ENCODE measurements at places on chromosomes 12 and 14.
A peak's percentile ranks its signal among the peaks of the same experiment; 100 is the strongest.

GRCh38 chr12:16261944-16262475 is 15.5 kb downstream of the SLC15A5 start:
- DNase-seq = no peak

DNA sequence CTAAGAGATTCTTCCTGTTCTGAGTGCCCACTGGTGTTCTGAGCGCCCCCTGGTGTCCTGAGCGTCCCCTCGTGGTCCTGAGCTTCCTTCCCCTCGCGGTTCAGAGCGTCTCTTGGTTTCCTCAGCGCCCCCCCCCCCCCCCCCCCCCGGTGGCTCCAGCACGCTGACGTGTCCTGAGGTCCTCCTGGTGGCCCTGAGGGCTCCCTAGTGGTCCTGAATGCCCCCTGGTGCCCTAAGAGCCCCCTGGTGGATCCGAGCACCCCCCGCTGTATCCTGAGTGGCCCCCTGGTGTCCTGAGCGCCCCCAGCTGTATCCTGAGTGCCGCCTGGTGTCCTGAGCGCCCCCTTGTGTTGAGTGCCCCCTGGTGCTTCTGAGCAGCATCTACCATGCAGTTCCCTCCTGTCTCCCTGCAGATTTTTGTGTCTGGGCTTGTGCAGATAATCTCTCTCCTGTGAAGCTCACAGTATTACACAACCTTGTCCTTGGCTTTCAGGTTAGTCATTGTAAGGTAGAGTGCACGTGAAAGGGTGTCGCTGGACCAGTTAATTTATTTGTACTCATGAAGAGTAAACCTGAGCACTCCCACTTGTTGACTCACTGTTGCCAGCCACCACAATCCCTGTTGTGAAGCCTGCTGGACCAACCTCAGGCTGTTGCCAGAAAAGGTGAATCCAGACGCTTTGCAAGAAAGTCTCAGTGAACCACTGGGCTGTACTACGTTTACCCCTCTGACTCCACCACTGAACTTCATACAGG is 1168.4 kb downstream of the TMEM121 start:
- DNase-seq = no peak

DNA sequence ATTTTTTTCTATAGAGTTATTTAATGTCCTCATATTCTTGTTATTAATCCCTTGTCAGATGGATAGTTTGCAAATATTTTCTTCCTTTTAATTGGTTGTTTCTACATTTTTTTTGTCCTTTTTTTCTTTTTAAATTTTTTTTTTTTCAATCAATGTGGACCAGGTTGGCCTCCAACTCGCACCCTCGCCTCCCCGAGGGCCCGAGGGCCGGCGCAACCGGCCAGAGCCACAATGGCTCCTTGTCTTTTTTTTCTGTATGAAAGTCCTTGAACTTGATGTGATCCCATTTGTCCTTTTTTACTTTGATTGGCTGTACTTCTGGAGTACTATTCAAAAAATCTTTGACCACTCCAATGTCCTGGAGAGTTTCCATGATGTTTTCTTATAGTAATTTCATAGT is 17.7 kb upstream of the SLCO1B1 start:
- DNase-seq = no peak

GRCh38 chr14:20667957-20668356 is 16.4 kb upstream of the RNASE4 start:
- DNase-seq = no peak

DNA sequence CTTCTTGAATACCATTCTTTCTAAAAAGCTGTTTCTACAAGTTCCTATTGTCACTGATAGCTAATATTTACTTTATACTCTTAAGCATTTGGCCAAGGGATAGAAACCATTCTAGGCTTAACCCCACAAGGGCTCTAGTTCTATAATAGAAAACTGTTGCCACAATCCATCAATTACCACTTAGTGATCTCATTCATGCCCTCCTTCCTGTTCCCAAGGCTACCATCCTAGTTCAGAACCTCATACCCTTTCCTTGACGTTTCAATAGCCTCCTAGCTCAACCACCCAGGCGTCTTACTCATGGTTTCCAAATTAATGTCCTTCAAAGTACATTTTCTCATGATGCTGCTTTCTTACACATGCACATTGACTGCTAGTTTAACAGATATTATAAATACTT is 493.5 kb downstream of the NAV3 start:
- DNase-seq = no peak

GRCh38 chr12:77064896-77065360 is 441 bp downstream of the E2F7 start:
- no peak for DNase-seq

GRCh38 chr14:93017301-93017797 is 94.4 kb downstream of the CHGA start:
- DNase-seq = no peak

- no peak for DNase-seq
Measured at GRCh38 chr14:92490239-92490959, 23.2 kb upstream of the RIN3 start.

DNA sequence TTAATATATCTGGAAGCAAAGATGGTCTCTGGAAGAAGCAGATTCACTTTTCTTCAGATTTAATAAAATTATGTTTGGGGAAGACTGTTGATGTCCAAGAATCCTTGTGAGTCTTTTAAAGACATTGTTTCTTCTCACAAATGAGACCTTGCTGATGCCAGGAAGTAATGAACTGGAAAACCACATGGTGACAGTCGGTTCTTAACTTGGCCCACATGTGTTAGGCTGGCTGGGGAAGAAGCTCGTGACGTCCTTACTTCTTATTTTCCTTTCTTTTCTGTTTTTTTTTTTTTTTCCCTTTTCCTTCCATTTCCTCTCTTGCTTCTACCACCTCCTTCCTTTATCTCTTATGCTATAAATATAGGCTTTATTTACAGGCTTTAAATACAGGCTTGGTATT is 950.2 kb downstream of the BCL11B start:
- no peak for DNase-seq

GRCh38 chr12:77725611-77726010 is 105.1 kb upstream of the NAV3 start:
- peak; percentile 91 for DNase-seq

DNA sequence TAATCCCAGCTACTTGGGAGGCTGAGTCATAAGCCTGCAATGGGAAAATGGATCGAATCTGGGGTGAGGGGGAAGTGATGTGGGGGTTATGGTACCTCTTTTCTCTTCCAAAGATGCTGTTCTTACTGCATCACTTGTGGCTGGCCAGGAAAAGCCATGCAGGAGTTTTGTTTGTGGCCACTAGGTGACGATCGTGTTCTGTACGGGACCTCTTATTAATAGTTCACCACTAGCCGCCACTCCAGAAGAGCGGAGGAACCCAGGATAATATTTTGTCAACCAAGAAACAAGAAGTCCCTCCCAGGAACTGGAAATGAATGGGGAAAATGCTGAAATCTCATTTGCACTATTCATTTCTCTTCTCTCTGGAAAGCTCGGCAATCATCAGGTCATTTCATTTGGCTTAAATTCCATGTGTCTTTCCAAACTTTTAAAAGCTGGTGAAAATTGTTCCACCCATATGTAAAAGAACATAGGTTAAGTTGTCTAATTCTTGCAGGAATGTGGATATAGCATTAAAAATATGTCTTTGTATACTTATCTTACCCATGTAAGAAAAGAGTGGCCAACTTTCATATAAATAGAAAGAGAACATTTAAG is 8.9 kb downstream of the GPR65 start:
- peak; percentile 41 for DNase-seq

- no peak for DNase-seq
Measured at GRCh38 chr14:91341334-91341733, 76.3 kb downstream of the CCDC88C start.

- no peak for DNase-seq
Measured at GRCh38 chr14:79704041-79704807, 507.1 kb downstream of the DIO2 start.

GRCh38 chr12:7107636-7108002 is 1.4 kb downstream of the C1RL start:
- DNase-seq = no peak

DNA sequence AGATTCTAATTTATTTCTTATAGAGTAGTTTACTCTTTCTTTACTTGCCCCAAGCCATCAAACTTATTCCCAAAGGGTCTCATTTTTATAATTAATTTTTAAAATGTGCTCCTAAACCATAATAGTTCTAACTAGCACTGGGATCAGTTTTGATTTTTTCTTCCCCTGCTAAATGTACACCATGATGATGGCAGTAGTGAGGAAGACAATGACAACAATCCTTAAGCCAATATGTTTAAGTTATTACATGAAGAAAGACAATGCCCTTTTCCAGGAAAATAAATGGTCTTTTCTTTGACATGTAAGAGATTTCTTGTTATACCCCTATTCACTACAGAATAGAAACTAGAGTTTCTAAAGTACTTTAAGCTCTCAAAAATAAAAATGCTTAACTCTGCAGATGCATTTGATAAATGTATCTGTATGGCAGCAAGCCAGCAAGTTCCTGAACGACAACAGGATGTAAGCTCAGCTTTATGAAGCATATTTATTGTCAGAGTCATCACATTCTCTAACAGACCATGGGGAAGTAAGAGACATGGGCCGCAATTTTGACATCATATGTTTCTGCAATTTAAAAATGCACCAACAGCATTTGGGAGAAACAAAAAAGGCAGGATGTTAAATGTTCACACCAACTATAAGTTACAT is 36.0 kb upstream of the SNX6 start:
- DNase-seq = peak; percentile 93

DNA sequence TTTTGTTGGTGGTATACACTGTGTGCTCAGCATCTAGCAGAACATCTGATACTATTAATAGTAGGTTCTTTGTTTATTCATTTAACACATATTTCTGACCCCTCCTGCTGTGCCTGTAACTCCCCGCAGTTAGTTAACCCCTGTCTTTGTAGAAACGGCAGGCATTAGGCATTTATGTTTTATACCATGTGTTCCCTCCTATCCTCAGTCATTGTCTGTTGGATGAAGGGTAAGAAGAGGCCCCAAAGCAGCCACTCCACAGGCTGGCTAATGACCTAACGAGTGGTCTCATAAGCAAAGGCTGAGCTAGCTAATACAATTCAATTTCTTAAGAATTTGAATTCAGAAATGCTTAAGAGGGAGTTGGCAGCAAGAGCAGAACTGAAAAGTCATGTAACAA is 170.8 kb downstream of the TMX1 start:
- DNase-seq = no peak

GRCh38 chr12:124862768-124863415 is 772 bp downstream of the SCARB1 start:
- no peak for DNase-seq

GRCh38 chr12:17062267-17063036 is 456.5 kb upstream of the LMO3 start:
- DNase-seq = no peak

DNA sequence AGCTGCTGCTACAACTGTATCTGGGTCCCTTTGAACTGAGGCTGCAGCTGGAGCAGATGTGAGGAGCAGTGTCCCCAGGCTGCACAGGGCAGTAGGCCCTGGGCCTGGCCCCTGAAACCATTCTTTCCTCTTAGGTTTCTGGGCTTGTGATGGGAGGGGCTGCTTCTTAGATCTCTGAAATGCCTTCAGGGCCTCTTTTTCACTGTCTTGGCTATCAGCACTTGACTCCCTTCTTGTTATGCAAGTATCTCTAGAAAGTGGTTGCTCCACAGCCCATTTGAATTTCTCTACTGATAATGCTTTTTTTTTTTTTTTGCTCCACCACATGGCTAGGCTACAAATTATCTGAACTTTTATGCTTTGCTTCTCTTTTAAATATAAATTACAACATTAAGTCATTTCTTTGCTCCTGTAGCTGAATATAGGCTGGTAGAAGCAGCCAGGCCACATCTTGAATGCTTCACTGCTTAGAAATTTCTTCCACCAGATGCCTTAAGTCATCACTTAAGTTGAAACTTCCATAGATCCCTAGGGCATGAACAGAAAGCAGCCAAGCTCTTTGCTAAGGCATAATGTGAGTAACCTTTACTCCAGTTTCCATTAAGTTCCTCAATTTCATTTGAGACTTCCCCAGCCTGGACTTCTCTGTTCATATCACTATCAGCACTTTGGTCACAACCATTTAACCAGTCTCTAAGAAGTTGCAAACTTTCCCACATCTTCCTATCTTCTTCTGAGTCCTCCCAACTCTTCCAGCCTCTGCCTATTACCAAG is 41.1 kb downstream of the ACSM4 start:
- DNase-seq = no peak

- no peak for DNase-seq
Measured at GRCh38 chr12:110906083-110906482, 14.3 kb downstream of the MYL2 start.

- DNase-seq = no peak
Measured at GRCh38 chr12:108139454-108139853, 10.4 kb downstream of the WSCD2 start.

GRCh38 chr12:74535536-74535935 is 2.1 kb upstream of the ATXN7L3B start:
- no peak for DNase-seq

DNA sequence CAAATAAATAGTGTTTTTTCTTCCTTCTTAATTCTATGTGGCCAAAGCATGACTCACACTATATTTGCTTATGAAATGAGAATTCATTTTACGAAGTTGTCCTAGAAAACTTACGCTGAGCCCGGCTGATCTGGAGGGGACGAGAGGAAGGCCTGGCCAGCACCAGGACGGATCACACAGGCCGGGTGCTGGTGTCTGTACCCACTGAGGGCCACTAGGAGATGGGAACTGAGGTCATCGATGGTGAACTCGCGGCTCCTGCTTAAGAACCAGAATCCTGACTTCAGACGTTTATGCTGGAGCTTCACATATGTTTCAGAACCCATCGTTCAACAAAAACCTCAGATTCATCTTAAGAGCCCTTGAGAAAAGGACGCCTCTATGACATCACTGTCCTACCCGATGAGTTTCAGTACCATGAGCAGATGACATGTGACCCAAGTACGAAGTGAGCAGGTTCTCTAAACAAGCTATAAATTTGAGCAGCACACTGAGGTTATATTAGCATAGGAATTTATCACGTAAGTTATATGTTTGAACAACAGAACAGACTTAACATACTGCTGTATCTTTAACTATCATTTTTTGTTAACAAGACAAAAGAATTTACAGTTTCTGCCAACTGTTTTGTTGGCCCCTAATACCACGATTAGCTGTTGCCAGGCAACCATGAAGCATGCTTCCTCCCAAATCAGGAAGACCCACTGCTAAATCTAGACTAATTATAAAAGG is 111.9 kb downstream of the FOXN3 start:
- DNase-seq = no peak

DNA sequence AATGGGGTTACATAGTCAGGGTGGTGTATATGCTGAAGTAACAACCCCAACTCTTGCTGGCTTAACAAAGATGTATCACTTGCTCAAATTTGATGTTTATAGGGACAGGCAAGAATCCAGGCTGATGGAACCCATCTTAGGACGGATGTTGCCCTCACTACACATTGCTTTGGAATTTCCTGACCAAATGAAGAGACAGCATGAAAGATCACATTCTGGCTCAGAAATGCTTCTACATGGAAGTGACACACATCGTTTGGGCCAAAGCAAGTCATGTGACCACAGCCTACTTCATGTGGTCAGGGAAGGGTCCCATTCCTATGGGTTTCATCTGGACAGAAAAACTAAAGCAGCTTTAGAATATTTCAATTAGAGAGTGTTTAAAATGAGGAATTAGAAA is 345.8 kb downstream of the TMEM132D start:
- no peak for DNase-seq

- DNase-seq = peak; percentile 5
Measured at GRCh38 chr14:28704153-28704552, 62.4 kb upstream of the FOXG1 start.

All from non-pigmented ciliary epithelial cell (primary cell).